ENCODE measurements at places on chromosomes 3 and 15. TPM values are rescaled to one million over a fixed set of nuclear protein-coding genes. Genes with fewer than 3 reads are reported as not detected.

GRCh38 chr15:34855413-34855812 is 60.1 kb upstream of the ACTC1 start:
- DNase-seq: no peak

DNA sequence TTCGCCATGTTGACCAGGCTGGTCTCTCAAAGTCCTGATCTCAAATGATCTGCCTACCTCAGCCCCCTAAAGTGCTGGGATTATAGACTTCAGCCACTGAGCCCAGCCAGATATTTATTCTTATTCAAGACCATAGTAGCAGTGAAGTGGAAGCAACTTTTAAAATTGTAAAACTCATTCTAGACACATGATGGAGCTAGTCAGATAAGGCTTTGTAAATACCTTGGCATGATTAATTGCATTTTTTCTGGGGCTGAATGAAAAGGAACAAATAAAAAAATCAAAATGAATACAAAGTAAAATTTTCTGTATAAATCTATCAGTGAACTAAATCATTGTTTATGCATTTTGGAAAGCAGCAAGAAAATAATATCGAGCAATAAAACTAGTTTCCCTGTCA is 4.1 kb upstream of the MYO1E start:
- DNase-seq: no peak

- peak; percentile 88 for DNase-seq
Measured at GRCh38 chr15:31387479-31388118, 61.0 kb downstream of the KLF13 start.

DNA sequence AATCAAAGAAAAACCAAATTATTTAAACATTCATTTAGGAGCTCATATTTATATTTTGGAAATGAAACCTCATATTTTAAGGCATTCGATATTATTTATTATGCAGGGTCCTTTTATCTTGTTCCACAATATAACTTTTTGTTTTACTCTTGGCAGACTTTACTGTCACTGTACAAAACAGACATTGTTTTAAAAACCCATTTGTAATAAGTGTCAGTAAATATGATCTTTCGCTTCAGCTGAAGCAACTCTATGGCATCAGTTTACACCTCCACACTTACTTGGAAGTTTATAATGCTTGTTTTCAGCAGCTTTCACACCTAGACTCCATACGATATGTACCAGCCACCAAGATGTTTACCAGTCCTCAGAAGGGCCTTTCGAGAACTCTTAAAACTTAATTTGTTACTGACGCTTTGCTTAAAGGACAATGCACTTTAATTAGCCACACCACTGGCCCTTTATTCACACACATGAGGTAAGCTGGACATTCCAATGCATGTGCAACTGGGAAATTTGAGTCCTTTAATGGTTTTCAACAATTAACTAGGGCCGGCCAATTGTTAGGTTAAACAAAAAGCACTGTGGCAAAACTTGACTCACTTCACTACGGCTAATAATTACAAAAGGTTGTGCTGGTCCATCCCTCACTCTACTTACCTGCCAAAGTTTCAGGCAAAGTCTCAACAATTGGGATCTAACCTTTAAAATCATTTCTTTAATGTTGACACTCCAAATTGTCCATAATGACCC is 16.7 kb downstream of the WWTR1 start:
- DNase-seq: no peak

GRCh38 chr3:16059711-16060357 is 114.6 kb upstream of the GALNT15 start:
- no peak for DNase-seq

DNA sequence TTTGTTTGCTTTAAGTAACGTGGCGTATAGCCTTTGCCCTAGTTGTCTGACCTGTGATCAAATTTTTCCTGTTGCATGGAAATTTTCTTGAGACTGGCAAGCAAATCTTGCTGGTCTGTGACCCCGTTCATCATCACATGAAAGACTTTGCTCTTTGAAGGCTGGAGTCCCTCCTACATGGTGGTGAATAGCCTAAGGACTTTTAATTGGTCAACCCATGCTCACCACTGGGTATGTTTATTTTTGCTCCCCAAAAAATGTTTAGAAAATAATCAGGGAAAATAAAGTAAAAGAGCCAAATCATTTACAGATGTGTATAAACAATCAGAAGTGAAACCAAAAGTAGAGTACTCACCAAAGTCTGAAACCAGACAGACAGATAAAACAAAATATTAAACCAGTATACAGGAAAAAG is 1075.3 kb upstream of the ALCAM start:
- no peak for DNase-seq

GRCh38 chr3:114809668-114810413 is 337.2 kb downstream of the ZBTB20 start:
- no peak for DNase-seq

GRCh38 chr15:70014860-70015490 is 82.7 kb downstream of the TLE3 start:
- no peak for DNase-seq

DNA sequence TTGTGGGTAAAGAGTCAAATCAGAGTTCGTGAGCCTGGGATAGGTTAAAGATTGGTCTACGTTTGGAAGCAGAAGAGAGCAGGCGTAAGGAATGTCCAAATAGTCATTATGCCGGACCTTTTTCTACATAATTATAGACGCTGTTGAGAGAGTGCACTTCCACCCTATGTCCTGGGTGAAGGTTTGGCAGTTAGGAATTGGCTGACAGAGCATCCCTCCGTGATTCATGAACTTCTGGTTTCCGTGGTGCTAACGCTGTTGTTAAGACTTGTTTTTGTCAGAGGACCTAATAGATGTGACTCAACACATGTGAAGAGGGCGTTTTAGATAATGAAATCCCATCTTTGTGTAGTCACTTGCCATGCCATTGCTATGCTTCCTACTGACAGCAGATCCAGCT is 1.1 kb downstream of the EAF1 start:
- no peak for DNase-seq

- no peak for DNase-seq
Measured at GRCh38 chr3:155970398-155970797, 99.9 kb downstream of the GMPS start.

DNA sequence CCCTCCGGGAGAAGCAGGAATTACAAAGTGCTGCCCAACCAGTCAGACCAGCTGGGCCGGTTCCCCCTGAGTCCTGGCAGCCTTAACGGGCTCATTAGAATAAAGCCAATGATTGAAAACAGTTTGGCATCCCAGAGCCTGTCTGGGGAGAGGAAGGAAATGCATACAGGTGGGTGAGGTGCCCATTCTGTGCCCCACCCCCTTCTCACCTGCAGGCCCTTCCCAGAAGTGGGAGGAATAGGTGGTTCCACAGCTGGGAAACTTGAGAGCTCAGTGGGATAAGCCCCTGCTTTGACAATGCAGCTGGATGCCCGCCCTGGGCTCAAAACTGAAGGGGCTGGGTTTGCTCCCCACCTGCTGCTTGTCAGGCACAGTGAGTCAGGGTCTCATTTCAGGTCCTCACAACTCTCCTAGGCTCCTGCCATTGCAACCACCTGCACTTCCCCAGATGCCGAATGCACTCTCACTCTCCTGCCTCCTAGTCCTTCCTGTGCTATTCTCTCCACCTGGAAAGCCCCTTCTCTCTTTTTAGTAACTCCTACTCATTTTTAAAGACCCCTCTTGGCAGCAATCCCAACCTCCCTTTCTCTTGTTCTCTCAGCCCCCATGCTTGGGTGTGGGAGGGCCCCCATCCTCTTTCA is 5.5 kb upstream of the BUB1B start:
- no peak for DNase-seq

DNA sequence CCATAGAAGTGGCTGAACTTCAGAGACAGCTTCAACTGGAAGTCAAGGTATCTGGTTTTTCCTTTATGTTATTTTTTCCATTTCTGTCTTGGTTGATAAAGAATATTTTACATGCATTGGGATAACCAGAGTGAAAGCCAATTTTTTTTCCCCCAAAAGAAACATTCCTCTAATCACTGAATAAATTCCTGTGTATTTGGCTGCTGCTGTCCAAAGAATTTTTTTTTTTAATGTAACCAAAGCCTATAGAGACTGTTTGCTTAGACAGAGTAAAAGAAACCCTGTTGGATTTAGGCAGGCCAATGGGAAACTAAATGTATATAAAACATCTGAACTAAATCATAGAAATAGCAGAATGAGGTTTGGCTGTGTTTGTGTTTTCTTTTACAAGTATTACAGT is 75.2 kb downstream of the CGNL1 start:
- no peak for DNase-seq

DNA sequence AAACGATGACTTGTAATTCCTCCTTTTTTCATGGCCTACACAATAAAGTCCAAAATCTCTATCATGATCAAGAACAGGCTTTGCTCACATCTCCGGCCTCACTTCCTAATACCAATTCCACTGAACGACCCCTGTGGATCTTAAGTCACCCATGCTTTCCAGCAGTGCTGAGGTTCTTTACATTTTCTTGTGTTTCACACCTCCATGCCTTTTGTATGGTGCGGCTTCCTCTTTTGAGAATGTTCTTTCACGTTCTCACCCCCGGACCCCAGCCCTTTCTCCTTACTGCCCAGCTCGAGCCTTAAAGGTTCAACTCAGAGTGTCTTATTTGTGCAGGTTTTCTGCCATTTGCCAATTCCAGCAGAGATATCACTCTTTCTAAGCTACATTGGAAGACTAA is 70.1 kb downstream of the CSNK1G1 start:
- no peak for DNase-seq

DNA sequence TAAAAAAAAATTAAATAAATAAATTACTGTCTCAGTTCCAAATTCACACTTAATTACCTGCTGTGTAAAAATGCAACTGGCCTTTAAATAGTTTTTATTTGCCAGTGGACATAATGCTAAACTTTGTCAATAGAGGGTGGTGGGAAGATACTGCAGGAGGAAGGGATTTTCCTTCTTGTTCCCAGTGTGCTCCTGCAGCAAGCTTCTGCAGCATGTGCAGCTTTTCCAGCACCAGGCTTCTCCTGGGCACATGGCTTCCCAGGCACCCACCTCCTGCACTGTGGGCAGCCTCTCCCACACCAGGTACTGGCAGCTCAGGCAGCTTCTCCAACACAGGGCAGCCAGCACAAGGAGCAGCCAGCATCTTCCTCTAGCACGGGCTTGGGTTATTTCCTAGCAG is 29.6 kb upstream of the BBX start:
- DNase-seq: no peak

DNA sequence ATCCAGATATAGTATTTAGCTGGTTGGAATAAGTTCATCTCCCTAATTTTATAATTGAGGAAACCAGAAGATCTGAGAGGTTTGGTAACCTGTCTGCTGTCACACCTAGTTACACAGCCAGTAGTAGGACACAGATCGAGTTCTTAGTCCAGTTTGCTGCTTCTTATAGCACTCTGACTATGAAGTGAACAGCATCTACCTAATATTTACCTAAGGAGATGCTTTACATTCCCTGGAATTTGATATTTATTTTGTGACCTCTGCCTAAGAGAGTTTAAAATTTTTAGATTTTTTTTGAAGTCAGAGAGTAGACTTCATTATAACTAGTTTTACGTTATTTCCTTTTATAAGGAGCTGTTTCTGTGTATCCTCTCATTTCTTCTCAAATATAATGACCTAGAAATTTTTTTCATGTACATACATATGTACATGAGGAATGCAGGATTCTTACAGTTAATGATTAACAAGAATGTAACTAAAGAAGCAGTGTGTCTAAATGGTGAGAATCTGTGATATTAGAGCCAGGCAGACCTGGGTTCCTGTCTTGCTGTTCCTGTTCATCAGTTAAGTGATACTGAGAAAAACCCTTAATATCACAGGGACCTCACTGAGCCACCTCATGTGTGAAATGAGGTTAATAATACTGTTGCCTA is 4.3 kb downstream of the ARHGEF26 start:
- DNase-seq: no peak

GRCh38 chr3:45781271-45781670 is 15.1 kb downstream of the SLC6A20 start:
- DNase-seq: no peak

DNA sequence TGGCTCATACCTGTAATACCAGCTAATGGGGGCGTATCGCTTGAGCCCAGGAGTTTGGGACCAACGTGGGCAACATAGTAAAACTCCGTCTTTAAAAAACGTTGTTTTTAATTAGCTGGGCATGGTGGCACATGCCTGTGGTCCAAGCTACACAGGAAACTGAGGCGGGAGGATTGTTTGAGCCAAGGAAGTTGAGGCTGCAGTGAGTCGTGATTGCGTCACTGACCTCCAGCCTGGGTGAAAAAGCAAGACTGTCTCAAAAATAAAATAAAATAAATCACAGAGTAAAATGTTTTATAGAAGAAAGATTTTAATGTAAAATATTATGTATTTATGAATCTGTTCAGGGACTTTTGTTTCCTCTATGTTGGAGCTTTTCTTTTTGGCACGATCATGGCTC is 15.3 kb upstream of the STRIT1 start:
- DNase-seq: no peak

DNA sequence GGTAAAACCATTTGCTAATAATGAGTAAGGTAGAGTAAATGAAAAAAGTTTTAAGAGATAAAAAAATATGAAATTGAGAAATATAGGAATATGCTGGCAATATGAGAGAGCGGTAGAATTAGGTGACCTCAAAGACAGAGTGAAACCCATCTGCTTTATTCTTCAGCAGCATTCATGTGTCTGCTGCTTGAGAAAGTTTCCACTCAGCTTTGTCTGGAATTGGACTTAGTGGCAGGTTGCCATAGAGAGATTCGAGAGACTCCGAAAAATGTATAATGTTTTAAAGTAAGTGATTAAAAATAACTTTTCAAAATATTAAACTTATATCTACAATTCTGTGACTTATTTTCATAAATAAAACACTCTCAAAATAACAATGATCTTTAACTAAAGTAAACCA is 5.0 kb downstream of the SUCNR1 start:
- DNase-seq: no peak

GRCh38 chr3:129543999-129544398 is 1.0 kb downstream of the H1-8 start:
- no peak for DNase-seq

DNA sequence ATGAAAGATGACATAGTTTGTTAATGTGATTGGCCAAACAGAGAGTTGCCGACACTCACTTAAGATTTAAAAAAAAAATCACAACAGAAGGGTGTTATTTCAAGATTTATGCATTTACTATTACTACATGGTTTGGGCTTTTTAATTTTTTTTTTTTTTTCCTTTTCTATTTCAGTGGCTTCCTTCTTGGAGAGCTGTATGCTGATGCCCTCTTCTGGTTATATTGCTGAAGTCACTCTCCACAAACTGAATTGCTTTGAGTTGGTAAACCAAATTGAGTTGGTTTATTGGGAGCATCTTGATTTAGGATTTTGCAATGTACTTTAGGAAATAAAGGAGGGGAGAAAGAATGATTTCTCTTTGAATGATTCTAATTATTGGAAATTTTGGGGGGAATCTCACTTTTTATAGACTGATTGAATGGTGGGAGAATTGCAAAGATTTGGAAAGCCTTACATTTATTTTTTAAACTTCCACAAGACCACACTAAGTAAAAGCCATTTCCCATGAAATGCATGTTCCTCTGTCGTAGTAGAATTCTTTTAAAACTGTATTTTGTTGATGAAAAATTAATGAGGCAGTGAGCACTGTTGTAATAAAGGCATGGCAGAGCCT is 186.6 kb upstream of the FEZF2 start:
- DNase-seq: no peak

ZNF385D gene
- total RNA-seq: 12.5 TPM

MASP1 gene
- total RNA-seq: 59.7 TPM

KLF15 gene
- total RNA-seq: 11.5 TPM

GLT8D1 gene
- total RNA-seq: 29.1 TPM

POPDC2 gene
- total RNA-seq: 702 TPM

STXBP5L gene
- not detected for total RNA-seq

KCNH8 gene
- 0.08 TPM for total RNA-seq

Data from cardiac septum (tissue), 1 donor.